ENCODE measurements at places on chromosomes 13 and 19.

GRCh38 chr19:35495107-35496064, 5.1 kb upstream of the KRTDAP start:
- peak; percentile 92 for DNase-seq

GRCh38 chr19:3477951-3478350, 2.4 kb downstream of the SMIM24 start:
- DNase-seq: no peak

DNA sequence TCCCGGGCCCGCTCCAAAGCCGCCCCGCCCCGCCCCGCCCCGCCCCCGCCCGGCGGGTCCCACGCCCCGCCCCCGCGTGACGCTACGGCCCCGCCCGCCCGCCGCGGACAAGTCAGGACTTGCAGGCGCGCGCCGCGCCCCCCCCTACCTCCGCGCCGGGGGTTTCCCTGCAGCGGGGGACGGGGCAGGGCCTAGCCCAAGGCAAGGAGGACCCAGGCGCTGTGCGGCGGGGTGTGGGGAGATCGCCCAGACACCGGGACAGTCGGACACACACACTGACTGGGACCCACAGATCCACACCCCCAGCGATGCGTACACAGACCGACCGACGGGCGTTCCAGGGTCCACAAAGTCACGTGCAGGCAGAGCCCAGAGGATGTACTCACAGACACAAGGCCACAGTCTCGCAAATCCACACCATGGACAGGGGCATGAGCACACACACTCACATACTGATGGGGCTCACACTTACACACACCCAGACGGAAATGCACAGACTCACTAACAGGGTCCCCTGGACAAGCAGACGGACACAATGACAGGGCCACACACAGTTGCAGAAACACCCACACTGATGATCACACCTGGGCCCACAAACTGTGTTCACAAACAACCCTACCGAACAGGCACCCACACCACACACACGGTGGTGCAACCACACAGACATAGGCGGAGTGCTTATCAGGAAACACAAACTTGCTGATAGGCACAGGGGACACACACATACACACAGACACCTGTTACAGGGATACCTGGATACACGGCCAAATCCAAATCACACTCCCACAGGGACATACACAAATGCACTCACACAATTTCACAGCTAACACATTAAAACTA, 436 bp upstream of the BBC3 start:
- peak; percentile 90 for DNase-seq

DNA sequence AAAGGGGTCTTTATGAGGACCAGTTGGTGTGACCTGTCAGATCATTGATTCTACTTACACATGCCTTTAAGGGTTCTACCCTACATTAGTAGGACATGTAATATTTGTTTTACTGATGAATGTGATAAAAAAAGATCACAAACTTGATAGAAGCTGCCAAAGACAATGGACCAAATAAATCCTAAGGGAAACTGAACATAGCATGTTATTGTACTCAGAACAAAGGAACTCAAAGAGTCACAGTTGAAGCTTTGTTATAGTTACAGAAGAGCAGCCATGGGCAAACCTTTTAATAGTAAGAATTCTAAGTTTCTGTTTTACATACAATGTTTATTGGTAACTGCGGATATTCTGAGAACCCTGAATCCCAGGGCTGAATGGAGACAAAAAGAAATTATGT, 780.1 kb downstream of the SLITRK6 start:
- DNase-seq: no peak

GRCh38 chr19:56167064-56167578, 8.7 kb upstream of the GALP start:
- DNase-seq: no peak

DNA sequence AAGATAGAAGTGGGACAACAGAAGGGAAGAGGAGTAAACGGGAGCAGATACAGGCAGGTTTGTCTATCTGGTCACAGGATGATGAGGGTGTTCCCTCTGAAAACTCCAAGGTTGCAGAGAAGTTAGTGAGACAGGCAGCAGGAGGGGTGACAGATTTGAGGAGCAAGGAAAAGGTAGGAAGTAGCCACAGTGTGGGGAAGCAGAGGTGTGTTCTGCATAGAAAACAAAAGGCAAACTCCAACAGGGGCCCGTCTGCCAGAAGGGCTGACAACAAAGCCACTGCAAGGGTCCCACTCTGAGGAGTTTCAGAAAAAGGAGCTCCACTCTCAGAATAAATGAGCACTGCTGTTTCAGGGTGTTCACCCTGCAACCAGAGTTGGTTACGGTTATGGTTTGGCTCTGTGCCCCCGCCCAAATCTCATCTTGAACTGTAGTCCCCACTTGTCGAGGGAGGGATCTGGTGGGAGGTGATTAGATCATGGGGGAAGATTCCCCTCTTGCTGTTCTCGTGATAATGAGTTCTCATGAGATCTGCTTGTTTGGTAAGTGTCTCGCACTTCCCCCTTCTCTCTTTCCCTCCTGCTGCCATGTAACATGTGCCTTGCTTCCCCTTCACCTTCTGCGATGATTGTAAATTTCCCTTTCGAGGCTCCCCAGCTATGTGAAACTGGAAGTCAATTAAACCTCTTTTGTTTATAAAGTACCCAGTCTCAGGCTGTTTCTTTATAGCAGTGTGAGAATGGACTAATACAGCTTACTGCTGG, 32.1 kb downstream of the SMAD9 start:
- no peak for DNase-seq

DNA sequence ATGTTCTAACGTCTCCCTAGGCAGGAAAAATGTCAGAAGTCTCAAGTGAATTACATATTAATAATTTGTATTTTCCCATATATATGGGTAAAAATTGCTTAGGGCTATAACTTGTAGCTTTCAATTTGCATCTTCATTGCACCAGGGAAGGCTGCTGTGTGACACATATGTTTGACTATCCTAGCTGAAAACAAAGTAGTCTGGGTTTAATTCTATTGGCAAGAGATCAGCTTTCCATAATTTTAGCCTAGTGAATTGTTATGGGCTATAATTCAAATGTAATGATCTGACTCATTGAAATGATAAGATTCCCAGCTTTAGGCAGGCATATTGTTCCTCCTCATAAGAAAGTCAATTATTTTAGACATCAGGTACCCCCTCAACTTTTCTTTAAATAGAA, 553.1 kb downstream of the DCT start:
- DNase-seq: no peak

- no peak for DNase-seq
Measured at GRCh38 chr19:33186431-33187182, 7.5 kb upstream of the LRP3 start.

GRCh38 chr13:97752961-97753668, 200.4 kb upstream of the IPO5 start:
- DNase-seq: no peak

- no peak for DNase-seq
Measured at GRCh38 chr13:57470491-57470890, 161.1 kb upstream of the PCDH17 start.

DNA sequence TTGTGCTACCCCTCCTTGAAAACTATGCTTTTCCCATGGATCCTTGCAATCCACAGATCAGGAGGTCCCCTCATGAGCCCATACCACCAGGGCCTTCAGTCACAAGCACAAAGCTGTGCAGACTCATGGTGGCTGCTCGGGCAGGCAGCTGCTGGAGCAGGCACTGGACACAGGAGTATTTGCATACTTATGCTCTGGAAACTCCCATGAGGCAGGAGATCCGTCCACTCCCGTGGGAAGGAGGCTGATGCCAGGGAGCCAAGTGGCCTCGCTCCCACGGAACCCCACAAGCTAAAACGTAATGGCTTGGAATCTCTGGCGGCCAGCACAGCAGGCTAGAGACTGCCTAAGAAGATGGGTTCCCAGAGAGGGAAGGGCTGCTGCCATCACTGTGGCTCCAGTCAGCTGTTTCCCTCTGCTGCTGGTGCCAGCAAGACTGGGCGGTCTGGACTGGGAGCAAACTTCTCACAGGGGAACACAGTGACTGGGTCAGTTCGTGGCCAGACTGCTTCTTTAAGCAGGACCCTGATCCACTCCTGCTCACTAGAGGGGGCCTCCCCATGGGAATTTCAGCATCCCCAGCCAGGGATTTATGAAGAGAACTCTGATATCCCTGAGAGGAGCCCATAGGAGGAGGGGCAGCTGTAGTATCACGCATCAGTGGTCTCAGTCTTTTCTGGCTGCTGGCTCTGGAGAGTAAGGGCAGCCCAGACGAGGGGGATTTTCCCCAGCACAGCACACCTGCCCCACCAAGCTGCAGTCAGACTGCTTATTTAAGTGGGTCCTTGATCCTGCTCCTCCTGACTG, 370.3 kb upstream of the ATXN8OS start:
- DNase-seq: no peak

- no peak for DNase-seq
Measured at GRCh38 chr13:78028960-78029359, 110.3 kb upstream of the EDNRB start.

DNA sequence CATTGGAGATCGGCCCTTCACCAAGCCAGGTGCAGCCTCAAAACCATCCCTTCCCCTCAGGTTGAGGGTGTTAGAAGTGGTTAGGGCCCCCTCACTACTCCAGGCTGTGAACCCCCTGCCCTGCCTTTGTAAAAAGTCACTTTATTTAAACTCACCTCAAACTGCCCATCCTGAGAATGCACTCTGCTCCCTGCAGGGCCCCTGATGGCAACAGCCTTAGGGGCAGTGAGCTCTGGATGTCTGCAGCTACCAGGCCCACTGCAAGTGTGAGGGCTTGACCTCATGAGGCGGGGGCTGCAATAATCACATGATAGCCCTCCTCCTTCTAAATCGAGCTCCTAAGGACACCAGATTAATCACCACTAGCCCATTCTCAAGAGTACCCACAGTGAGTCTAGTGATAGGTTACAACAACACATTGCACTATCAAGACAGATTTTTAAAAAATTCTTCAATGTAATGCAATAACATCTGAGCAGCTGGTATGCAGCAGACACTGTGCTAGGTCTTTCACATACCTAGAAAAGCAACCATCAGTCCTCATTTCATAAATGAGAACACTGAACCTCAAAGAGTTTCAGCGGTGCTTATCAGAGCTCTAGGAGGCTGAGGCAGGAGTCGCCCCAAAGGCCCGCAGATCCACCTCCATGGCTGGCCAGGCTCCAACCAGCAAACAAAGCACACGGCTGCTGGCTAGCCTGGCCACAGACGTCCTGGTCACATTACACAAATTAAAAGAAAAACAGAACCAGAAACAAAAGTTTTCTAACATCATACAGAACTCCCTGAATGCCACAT, 26.0 kb downstream of the SLC7A1 start:
- DNase-seq: no peak

GRCh38 chr13:100872761-100873160, 198.2 kb upstream of the TMTC4 start:
- DNase-seq: no peak

GRCh38 chr13:68257111-68257842, 1027.1 kb upstream of the PCDH9 start:
- DNase-seq: no peak

DNA sequence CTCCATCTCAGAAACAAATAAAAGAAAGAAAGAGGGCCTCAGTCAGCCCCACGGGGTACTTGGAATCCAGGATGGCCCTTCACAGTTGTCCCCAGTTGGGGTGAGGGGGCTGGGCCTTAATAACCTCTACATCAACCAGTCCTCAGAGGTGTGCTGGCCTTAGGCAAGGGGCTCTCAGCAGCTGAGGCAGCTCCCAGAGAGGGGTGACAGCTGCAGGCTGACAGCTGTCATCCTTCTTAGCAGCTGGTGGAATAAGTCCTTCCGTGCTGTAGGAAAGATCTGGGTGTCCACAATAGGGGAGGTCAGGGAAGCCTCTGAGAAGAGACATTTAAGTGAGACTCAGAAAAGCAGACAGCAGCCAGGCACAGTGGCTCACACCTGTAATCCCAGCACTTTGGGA, 7.4 kb downstream of the BCAM start:
- DNase-seq: no peak

DNA sequence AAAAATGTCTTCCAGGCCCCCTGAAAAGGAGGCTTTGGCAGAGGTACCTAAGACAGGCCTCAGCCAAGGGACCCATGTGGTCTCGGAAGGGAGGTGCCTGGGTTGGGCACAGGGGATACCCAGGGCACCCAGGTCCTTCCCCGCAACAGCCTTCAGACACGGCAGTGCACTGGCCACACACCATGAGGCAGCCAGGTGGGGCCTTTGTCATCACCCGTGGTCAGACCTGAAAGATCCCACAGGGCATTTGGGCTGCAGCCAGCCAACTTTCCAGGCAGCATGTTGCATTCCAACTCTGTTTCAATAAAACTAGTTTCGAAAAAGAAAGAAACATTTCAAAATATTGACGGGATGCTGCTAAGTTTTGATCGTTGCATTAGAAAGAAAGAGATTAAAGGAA, 4.7 kb upstream of the TUBGCP3 start:
- DNase-seq: no peak

GRCh38 chr19:12668932-12669269, 2.3 kb downstream of the WDR83 start:
- no peak for DNase-seq

GRCh38 chr19:56098731-56099568, 22.1 kb downstream of the ZNF787 start:
- no peak for DNase-seq

Data from GM10248 (cell line).